ENCODE measurements at places on chromosomes 12 and 14.

- no peak for DNase-seq
These were observed 47.2 kb upstream of the GARIN6 start for GRCh38 chr12:99600388-99600787.

DNA sequence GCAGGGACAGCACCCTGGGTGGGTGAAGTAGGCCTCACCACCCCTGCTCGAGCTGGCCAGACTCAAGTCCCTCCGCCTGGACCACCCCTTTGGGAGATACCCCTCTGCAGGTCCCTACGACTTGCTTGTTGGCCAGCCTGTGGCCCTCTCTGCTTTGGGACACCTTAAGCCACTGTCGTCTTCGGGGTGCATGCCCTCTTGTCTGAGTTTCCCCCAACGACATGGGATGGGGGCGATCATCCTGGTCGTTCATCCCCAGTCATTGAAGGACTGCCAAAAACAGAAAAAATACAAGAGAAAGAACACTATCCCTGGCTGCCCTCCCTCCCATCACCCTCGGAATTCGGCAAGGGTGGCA, 151.1 kb downstream of the DPF3 start:
- DNase-seq = no peak

- no peak for DNase-seq
These were observed 269.9 kb upstream of the MGAT4C start for GRCh38 chr12:86526060-86526595.

- DNase-seq = peak; percentile 12
These were observed 26.1 kb upstream of the IFNG start for GRCh38 chr12:68185598-68185997.

GRCh38 chr14:41925409-41925808, 318.7 kb downstream of the LRFN5 start:
- no peak for DNase-seq

- DNase-seq = no peak
These were observed 14.0 kb downstream of the EMP1 start for GRCh38 chr12:13210236-13211190.

DNA sequence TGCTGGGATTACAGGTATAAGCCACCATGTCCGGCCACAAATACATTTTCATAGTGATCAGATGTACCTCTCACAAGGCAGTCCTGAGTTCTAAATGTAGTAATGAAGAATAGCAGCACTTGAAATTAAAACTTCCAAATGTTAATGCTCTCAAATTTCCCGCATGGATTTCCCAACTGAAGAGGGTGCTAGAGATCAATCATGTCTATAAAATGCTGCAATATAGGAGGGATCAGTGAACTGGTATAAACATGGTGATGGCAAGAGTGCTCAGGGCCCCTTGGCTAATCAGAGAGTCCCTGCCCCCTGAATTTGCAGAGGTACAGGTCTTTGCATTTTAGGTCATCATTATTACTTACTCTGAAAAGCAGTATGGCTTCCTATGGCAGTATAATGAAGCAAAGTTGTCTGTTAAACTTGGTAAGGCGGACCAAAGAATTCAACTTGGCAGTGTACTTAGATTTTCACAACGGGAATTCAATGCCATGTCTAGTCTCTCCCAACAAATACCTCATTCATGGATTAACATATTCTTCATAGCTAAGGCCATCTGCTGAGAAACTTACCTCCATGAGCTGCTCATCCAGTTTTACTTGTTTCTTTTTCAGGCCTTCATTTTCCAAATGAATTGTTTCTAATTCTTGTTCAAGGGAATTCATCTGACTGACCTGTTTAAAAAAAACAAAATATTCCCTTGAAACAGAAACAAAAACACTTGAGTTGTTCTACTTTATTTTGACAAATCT, 67.0 kb upstream of the SAV1 start:
- no peak for DNase-seq

DNA sequence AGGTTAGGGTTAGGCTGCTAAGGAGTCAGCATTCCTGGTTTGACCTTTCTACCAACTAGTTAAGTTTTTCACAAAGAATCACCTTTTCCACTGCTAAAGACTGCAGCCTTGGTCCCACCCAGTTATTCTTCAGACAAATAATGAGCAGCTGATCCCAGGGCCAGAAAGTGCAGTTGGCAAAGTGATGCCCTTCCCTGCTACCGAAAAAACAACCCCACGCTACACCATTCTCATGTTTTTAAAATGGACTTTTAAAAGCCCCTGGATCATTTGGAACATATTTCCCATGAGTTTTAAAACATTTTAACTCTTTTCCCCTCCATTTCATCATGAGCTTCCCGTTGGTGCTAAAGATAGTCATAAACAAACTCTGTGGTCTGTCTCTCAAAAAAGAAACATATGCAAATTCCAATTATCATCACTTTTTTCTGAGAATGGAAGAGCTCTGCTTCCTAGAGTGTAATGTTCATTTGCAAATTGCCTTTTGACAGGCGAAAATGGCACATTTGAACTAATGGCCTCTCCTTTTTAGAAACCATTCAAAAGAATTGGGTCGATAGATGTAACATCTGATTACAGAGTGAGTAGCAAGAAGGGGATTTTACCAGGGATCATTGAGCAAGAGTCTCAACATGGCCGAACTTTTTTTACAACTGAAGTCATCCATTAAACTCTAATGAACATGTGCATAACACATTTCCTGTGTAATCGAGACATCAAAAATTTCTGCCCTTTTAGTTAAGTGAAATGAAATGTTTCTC, 129.3 kb upstream of the RAP1B start:
- peak; percentile 67 for DNase-seq

DNA sequence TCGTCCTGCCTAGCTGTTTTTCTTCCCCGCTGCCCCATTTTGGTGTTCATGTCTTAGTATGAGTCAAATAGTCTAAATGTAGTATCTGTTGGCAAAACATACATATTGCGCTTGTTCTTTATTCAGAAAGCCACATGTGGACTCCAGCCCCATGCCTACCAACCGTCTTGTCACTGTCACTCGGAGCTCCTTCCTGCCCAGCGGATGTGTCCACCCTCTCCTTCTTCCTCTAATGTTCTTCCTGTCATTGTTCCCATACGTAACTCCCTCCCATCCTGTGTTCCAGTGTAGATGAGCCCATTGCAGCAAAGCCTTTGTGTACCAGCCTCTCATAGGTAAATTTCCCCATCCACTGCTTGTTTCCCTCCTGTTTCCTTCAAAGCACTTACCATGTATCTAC, 120.5 kb downstream of the TMX1 start:
- DNase-seq = no peak

All from suppressor macrophage treated with lipopolysaccharide for 4 hours (primary cell).